Subcutaneous preadipocyte (primary cell): ENCODE measurements at places on chromosomes 2 and 18. TPM values are rescaled to one million over a fixed set of nuclear protein-coding genes. Genes with fewer than 3 reads are reported as not detected.

Gene RAB6C
- not detected in 2 replicates for total RNA-seq

Gene LOXL3
- total RNA-seq = 2.2 and 3.7 TPM in 2 replicates

Gene FTCDNL1
- total RNA-seq = 1.8 and 2.2 TPM in 2 replicates

Gene CCDC74A
- total RNA-seq = 5.9 and 6.6 TPM in 2 replicates

Gene C2orf92
- total RNA-seq = 2.6 and 4.7 TPM in 2 replicates

Gene GLI2
- total RNA-seq = 2.6 and 17.4 TPM in 2 replicates
